ENCODE measurements at places on chromosomes 3 and 15. TPM values are rescaled to one million over a fixed set of nuclear protein-coding genes. Genes with fewer than 3 reads are reported as not detected.

DNA sequence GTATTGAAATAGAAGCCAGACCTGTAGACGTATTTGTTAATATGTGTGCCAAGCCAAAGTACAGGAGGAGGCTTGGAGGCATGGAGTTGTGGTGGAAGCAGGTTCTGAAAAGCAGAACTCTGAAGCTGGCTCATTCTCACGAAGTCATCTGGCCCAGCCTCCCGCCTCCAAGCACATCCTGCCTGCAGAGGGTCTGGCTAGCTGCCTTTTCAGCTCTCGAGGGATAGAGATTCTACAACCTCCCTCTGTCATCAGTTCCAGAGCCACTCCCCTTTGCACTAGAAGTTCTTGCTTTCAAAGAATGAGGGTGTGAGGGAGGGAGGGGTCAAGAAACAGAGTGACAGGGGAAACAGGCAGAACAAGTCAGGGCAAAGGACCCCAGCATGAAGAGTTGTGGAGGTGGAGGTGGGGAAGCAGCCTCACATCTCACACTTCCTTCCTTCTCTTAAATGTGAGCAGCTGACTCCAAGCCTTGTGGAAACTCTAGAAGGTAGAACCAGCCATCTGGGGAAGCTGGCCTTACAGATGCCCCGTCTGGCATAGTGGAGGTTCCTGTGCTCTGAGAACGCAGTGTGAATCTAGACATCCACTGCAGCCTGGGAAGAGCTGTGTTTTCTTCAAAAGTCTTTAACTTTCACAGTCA lies 95.3 kb downstream of the SLC49A4 start:
- peak; percentile 46 for DNase-seq

GRCh38 chr3:69563981-69564380 lies 175.3 kb upstream of the MITF start:
- no peak for DNase-seq

DNA sequence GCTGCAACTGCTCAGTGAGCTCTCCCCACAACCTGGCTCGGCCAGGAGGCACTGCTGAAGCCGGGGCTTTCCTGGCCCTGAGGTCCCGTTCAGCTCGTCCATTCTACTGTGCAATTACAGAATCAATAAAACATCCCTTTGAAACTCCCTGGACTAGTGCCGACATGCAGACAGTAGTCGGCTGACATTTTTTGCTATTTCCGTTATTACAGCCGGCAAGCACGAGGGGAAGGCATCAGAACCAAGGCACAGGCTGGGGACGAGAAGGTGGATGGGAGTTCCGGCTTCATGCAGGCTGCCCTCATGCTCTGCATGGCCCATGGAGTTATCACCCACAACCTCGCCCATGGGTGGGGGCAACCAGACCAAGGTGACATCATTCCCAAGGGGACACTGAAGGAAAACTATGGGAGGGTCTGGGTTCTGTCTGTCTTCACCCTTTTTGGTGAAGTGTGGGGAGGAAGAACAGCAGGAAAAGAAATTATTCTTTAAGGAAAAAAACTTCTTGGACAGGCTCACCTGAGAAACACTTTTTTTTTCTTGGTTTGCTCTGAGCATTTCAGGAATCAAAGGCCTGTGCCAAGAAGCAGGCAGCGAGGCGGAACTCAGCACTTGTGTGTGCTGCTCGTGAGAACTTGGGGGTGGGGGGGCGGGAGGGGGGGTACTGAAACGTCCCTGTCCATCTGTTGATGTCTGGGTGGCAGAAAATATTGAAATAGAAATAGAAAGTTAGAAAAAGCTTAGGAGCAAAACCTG lies 154.5 kb downstream of the FOXP1 start:
- DNase-seq: peak; percentile 72

DNA sequence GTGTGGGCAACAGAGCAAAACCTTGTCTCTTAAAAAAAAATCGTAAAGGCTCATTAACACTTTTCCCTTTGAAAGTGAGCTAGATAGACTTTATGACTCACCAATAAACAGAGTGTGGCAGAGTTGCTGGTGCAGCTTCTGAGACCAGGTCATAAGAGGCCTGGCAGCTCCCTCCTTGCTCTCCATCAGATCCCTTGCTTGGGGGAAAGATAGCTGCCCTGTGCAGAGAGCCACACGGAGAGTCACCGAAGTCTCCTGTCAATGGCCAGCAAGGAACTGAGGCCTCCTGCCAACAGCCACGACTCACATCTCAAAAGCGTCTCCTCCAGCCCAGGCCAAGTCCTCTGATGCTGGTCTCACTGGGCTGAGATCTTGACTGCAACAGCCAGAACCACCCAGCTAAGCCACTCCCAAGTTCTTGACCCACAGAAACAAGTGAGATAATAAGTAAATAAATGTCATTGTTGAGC lies 8.7 kb upstream of the GP9 start:
- DNase-seq: no peak

DNA sequence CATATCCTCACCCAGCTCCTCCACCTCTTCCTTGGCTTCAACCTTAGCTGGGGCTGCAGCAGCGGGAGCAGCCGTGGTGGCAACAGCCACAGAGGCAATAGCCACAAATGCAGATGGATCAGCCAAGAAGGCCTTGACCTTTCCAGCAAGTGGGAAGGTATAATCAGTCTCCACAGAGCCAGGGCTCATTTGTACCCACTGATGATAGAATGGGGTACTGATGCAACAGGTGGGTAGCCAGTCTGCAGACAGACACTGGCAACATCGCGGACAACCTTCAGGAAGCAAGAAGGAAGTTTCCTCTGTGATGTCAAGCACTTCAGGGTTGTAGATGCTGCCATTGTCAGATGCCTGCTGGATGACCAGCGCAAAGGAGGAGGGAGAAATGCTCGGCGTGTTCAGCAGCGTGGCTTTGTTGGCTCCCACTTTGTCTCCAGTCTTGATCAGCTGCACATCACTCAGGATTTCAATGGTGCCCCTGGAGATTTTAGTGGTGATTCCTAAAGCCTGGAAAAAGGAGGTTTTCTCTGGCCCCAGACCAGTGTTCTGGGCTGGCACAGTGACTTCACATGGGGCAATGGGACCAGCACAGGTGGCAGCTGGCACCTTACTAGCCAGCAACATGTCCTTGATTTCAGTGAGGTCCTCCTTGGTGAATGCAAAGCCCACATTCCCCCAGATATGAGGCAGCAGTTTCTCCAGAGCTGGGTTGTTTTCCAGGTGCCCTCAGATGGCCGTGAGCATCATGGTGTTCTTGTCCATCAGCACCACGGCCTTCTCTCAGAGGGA lies 4.8 kb upstream of the PLCB2 start:
- DNase-seq: no peak

- no peak for DNase-seq
These were observed 253.7 kb downstream of the ROBO1 start for GRCh38 chr3:79514069-79514468.

Gene DUOXA2
- total RNA-seq: not detected

Gene PLSCR5
- total RNA-seq: not detected

Gene NMNAT3
- 15.6 TPM for total RNA-seq

Gene PRSS50
- 0.80 TPM for total RNA-seq

Gene NPAP1
- total RNA-seq: not detected
